ENCODE measurements at places on chromosomes 5 and 9. TPM values are rescaled to one million over a fixed set of nuclear protein-coding genes. Genes with fewer than 3 reads are reported as not detected.

SLC45A2 gene
- 0.01 TPM for polyA plus RNA-seq

CATSPER3 gene
- 0.35 TPM for polyA plus RNA-seq

C9orf50 gene
- polyA plus RNA-seq: not detected

DNA sequence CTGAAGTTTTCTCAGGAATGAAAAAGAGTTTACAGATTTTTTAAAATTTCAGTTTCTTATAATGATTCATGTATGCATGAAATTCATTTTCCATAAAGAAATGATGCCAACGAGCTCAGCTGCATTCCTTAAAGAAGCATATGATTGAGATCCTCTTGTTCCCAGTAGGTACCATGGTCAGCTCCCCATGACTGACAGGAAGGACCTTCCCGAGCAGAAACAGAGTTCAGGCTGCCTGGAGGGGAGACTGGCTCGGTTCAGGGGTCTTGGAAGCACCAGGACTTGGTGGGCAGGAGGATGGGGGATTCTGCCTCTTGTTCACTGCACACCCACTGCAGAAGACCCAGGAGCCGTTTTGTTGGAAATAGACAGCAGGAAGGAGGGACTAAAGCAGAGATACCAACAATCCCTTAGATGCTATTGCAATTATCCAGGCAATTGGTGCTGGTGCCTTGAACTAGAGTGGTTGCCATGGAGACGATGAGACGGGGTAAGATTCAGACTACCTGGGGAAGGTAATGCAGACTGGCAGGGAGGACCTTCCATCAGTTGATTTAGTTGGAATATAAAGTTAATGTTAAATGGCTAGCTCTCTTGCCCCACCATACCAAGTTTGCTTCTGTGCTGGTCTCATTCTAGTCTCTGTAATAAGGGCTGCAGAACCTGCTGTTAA lies 447.8 kb downstream of the MTRR start:
- DNase-seq: no peak

DNA sequence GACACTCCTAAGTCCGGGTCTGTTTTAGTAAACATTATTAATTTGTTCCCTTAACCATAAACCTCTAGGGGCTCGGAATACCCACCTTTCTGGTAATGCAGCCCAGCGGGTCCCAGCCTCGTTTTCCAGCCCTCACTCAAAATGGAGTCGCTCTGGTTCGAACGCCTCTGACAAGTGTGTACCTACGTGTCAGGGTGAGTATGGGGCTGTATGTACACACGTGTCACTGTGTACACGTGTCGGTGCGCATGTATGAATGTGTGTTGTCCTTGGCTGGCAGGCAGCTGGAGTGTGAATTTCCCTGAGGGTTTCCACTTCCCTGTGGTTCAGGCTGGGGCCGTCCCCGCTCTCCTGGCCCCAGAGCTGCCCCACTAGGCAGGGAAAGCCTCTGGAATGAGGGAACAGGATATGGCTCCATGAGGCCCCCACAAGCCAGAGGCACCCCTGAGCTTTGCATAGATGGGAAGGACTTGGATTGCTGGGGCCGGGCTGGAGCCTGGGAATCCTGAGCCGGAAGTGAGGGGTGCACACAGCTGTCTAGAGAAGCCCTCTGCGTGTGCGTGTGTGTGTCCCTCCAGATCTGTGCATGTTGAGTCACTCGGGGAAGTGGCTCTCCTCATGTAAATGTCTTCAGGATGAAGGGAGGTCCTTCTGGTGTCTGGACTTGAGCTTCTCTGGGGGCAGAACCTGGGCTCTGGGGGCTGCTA lies 160.8 kb upstream of the IER5L start:
- no peak for DNase-seq

DNA sequence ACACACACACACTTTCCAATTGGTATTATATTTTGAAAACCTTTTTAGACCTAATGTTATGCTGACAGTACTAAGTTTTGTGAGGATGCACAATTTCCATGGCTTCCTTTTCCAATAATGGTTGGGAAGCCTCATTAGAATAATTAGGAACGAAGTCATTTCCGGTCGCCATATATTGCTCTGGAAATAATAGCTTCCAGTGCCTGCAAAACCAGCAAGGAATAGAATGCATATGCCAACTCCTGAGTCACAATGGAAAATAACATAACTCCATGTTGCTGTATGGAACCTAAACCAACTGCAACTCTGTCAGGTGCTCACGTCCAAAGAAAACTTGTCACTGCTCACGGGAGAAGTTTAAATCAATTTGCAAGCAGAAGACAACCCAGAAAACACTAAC lies 222.0 kb downstream of the EBF1 start:
- DNase-seq: no peak

DNA sequence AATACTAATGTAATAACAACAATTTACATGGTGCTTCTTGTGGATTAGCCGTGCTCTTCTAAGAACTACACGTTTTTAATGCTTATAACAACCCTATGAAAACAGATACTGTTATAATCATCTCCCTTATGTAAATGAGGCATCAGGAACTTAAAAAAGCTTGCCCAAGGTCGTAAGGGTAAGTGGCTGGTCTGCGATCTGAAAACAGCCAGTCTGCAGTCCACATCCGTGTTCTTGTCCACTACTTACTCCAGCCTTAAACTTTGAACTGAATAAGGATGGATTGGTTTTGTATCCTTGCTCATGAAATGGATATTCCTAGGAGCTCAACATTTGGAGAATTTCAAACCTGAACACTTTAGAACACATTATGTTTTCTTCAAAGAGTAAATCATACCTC lies 26.7 kb downstream of the PAM start:
- no peak for DNase-seq

FUT7 gene
- not detected for polyA plus RNA-seq

SLCO6A1 gene
- not detected for polyA plus RNA-seq

ANKRD20A1 gene
- 1.3 TPM for polyA plus RNA-seq

DMRT2 gene
- 0.03 TPM for polyA plus RNA-seq

- peak; percentile 27 for DNase-seq
Measured at GRCh38 chr9:129866394-129867135, 31.3 kb downstream of the USP20 start.

GRCh38 chr5:57751710-57752109 lies 269.1 kb upstream of the ACTBL2 start:
- no peak for DNase-seq

RANBP17 gene
- polyA plus RNA-seq: 0.83 TPM

GRCh38 chr9:131402073-131402472 lies 8.2 kb downstream of the PRRC2B start:
- DNase-seq: no peak

DNA sequence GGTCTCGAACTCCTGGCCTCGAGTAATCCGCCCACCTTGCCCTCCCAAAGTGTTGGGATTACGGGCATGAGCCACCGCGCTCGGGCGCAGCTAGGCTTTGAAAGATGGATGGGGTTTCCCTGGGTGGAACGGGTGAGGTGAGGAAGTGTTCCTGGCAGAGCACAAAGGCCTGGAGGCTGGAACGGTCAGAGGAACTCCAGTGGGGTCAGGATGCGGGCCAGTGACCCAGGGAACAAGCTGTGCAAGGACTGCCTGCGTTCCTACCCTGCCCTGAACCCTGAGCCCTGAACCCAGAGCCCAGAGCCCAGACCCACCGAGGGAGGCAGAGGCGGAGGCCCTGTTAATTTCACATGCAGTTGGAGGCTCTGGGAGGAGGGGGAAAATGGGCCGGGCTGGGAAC lies 23.4 kb downstream of the NCS1 start:
- no peak for DNase-seq

- DNase-seq: no peak
Measured at GRCh38 chr9:7862170-7862569, 62.6 kb upstream of the DMAC1 start.

All from liver (tissue), 10 donors.